ENCODE measurements at places on chromosomes 3 and 15.
A peak's percentile ranks its signal among the peaks of the same experiment; 100 is the strongest.

DNA sequence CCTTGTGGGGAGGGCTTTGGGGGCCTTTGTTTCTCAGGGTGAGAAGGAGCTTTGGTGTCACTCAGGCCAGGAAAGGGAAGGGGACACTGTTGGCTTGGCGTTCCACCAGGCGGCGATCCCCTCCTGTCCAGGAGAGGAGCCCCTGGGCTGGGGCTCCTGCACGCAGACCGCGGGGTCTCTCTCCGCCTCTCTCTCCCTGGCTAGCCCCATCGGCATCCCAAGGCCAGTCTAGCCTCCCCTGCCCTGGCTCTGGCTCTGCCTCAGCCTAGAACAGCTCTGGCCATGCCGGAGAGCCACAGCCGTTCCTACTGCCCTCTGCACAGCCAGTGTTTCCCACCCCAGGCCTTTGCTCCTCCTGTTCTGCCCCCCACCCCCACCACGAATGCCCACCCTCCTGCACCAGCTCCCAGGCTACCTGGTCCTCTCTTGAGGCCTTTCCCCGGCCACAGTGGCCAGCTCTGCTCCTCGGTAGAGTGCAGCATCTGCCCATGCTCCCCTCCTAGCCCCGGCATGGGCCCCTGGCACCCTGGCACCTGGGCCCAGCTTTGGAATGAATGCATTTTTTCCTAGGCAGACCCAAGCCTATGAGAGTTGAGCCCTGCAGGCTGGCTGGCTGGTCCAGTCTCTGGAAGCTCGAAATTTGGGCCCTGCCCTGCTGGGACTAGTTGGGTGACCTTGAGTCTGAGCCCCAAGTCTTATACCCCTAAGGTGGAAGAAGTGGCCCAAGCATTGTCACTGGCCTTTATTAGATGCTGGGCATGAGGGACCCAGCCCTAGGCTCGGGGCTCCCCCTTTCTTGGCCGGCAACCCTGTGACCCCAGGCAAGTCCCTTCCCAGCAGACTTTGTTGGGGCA lies 2.4 kb downstream of the PLXNA1 start:
- no peak for DNase-seq

DNA sequence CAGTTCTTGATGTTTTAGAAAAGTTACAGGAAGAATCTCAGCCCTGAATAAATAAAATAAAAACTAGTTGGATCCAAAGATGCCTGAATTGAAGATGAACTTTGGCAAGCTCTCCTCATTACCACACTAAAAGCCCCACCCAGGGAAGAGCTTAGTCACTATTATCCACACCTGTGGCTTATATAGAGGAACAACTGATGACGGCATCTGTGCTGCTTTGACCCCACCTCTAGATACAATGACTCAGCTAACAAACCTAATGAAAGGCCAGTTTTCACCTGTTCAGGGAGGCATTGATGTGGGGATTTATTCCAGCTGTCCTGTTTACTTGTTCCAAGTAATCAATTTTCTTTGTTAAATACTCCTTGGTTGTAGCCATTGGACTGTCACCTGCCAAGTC lies 604.7 kb upstream of the EPHA6 start:
- no peak for DNase-seq

- DNase-seq: no peak
Observed at GRCh38 chr3:183538486-183538885, 17.0 kb downstream of the KLHL6 start.

GRCh38 chr3:53120336-53120735 lies 9.9 kb downstream of the RFT1 start:
- DNase-seq: no peak

DNA sequence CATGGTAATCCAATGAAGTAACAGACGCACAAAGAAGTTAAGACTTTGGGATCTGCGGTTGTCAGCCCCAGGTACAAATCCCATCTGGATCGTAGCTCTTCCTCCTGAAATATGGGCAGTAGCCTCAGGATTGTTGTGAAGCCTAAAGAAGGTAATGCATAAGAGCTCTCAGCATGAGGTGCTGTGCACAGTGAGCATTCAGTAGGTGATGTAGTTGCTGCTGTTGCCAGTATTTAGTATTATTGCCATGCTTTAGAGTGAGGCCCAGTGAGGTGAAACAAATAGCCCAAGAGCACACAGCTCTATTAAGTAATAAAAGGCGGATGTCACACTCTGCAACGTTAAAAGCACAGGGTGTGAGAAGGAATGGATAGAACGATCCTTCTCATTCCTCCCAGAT lies 225.7 kb downstream of the GABRG3 start:
- DNase-seq: no peak

DNA sequence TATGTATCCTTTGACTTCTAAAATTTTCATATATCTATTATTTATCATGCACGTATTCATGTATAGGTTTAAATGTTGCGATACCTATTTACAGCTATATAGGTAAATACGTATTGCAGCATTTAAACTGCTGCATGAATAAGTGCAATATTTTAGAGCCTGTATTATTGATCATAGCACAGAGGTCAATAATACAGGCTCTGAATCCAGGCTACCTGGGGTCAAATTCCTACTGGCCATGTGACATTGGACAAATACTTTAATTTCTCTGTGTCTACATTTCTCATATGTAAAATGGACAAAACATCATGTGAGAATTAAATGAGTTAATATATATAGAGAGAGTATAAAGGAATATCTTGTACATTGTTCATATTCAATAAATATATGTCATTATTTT lies 352.9 kb upstream of the ROBO2 start:
- no peak for DNase-seq

- peak; percentile 69 for DNase-seq
Observed at GRCh38 chr3:155946178-155946577, 75.7 kb downstream of the GMPS start.

GRCh38 chr15:76139368-76140073 lies 79.7 kb downstream of the TMEM266 start:
- DNase-seq: peak; percentile 81

DNA sequence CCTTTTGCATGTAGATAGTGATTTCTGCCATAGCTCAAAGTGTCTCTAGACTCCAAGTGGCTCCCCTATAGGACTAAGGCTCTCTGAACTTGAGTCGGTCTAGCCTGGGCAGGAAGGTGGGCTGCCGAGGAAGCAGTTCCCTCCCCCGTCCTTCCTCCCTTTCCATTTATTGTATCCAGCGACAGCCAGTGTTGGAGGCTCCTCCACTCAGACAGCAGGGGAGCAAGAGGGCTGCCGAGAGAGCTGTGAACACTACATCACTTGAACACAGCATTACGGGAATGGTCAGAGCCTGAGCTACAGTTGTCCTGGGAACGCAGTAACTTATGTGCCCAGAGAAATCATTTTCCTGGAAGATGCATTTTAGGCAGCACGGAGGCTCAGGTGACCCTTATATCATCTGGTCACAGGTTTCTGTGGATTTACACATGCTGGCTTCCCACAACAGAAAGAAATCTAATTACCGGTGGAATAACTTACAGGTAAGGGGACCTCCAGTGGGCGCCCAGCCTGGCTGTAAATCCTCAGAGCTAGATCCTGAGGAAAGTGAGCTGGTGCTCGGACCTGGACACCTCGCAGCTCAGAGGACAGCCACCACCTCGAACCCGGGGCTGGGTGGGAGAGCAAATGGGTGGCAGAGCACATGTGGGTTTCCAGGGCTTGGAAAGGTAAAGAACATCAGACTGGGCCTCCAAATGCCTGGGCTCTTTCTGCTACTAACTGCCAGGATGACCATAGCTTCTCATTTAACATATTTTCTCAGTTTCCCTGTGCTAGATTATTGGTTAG lies 197.1 kb downstream of the UACA start:
- DNase-seq: no peak
